ENCODE measurements at places on chromosomes 3 and 15. TPM values are rescaled to one million over a fixed set of nuclear protein-coding genes. Genes with fewer than 3 reads are reported as not detected.

DNA sequence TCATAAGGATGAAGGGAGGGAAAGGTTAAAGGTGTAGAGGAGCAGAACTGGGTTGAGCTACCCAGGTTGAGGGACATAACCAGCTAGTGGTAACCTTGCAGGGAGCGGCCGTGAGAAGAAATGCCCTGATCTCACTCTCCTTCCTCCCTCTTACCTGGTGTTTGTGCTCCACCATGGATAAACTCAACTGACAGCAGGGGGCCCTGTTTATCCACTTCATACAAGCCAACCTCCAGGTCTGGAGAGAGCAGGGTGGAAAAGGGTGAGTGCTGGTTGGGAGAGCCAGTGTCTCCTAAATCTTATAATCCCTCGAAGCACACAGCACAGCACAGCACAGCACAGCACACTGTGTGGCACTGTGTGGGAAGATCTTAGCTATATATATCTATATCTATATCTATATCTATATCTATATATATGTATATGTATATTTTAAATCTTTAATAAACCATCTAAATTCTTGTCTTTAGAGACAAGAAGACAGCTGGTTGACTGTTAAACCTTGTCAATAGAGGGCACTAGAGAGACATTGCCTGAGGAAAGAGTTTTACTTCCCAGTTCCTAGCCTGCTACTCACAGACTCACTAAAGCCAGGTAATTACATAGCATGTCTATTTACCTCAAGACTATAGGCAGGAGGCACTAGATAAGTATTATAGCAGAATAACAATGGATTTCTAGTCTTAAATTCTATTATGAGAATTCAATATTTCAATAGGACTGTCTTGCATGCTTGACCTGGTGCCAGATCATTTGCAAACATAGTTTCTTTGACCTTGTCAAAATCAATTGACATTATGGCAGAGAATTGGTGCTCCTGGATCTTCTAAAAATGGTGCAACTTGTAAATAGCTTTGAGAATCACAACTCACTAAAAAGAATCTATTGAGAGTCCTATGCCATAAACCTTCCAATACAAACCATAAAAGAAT is 21.7 kb upstream of the FMN1 start:
- DNase-seq: no peak

GRCh38 chr15:63436872-63437375 is 55.3 kb upstream of the CA12 start:
- peak; percentile 33 for DNase-seq

GRCh38 chr3:85482213-85482490 is 523.4 kb downstream of the CADM2 start:
- DNase-seq: no peak

GRCh38 chr15:41917767-41918430 is 24.0 kb upstream of the SPTBN5 start:
- DNase-seq: no peak

- DNase-seq: peak; percentile 48
Observed at GRCh38 chr3:3170998-3171397, 8.5 kb downstream of the CRBN start.

GRCh38 chr3:186213946-186214345 is 105.1 kb upstream of the ETV5 start:
- no peak for DNase-seq

DNA sequence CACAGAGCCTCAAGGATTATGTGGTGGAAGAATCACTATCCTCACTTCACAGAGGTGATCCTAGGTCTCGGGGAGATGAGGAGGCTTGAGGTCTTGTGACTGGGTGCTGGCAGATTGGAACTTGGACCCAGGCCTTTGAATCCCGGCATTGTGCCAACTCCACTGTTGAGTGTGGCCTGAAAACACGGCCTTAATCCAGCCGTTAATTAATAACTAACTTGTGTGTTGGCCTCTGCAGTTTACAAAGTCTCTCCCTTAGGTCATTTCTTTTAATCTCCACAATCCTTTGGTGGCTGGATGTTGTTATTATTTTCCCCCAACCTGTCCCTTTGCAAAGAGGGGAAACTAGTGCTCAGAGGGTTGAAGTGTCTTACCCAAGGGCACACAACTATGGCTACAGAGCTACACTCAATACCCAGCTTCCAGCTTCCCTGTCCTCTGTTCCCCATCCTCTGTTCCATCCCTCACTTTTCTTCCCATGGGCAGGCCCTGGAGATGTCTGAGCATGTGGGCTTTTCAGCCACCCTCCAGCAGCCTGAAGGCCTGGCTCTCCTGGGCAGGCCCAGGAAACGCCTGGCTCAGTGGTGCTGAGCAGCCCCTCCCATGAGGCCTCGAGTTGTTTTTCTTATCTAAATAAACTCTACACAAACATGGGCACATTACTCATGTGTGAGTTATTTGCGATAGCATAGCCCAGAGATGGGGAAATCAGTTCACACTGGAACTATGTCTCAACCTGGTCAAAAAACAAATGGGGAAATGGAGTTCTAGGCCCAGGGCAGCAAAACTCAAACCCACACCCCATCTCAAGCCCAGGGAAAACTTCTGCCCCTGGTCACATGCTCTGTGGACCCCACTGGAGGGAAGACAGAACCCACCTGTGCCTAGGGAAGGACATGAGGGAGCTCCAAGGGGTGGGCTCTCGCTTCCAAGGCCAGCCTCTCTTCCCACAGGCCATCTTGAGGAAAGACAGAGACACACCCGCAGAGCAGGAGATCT is 16.8 kb upstream of the SMAD3 start:
- DNase-seq: no peak

- DNase-seq: no peak
Observed at GRCh38 chr15:91940496-91941381, 87.2 kb downstream of the SLCO3A1 start.

GRCh38 chr3:174061731-174062130 is 664.2 kb downstream of the NLGN1 start:
- DNase-seq: no peak

- peak; percentile 14 for DNase-seq
Observed at GRCh38 chr3:150787741-150788370, 24.9 kb upstream of the SIAH2 start.

CP gene
- not detected for total RNA-seq
